ENCODE measurements at places on chromosomes 11 and 22.

GRCh38 chr11:16133867-16134266, 222.5 kb downstream of the SOX6 start:
- no peak for DNase-seq

GRCh38 chr22:32682990-32683389, 118.5 kb upstream of the TIMP3 start:
- DNase-seq = no peak

DNA sequence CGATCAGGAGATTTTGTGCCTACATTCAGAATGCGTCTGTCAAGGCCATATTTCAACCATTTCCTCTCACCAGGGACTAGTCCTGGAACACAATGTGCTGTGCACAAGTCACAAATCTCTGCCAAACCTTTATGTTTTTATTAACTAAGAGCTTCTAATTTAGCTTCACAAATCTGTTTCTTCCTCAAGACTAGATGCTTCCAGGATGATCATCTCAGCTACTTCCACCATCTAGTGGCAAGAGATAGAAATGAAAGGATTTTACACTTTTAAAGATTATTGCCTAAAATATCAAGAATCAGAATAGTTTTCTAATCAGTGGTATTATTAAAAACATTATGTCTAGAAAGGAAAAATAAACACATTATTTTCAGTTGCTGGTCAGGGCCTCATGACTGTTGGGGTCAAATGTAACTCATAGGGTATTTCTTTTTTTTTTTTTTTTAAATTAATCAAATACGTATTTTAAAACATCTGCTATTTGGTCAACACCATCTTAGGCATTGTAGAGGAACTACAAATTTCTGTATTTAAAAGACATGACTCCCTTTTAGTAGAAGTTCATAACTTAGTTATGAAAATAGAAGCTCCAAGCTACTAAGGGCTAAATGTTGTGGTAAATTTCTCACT, 1102.6 kb downstream of the DLG2 start:
- DNase-seq = no peak

DNA sequence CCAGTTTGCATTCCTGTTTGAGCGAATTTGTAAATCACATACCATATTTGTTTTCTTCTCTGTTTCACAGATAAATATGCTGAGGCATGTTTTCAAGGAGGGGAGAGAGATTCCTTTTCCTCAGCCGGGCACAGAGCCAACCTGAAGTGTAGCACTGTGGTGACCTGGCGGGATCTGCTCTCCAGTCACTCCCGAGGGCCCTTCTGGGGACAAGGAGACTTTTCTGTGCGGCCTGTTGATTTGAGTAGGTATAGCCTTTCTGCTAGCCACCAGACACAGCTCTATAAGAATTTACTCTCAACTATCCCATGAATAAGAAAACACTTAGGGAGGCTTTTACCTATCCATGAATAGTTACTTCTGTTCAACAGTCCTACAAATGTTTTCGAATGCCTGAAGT, 63.5 kb upstream of the FDX1 start:
- DNase-seq = peak; percentile 28

GRCh38 chr11:12822392-12823022, 148.3 kb downstream of the TEAD1 start:
- no peak for DNase-seq

GRCh38 chr22:48750826-48751440, 1076.7 kb downstream of the BRD1 start:
- DNase-seq = no peak

- no peak for DNase-seq
Measured at GRCh38 chr11:134566311-134566710, 154.3 kb upstream of the B3GAT1 start.

DNA sequence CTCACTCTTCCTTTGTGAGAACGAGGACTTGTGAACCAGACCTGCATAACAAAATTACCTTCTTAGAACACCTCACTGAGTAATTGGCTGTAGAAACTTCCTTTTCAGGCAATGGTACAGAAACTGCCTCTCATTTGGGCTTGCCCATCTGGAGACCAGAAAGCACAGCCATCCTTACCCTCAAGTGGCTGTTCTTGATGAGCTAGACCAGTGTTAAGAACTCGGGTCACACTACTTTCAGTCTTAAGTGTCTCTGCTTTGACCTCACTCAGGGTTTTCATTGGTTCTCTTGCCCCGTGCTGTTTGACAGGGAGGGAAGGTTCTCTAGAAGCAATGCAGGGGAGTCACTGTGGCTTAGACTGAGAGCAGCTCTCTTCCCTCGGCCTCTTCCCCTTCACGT, 29.3 kb downstream of the NAT10 start:
- DNase-seq = no peak

DNA sequence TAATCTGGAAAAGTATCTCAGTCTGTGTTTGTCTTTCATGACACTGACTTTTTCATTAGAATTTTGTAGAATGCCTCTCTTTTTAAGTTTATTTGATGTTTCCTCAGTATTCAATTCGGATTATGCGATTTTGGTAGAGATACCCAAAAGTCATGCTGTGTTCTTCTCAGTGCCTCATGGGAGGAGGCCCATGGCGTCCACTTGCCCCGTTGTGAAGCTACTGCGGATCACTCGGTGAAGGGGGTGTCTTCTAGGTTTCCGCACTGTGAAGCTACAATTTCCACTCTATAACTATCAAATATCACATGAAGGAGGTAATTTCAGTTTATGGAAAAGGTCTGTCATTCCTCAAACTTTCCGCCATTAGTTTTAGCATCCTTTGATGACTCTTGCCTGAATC, 794.0 kb downstream of the TBC1D22A start:
- DNase-seq = no peak

GRCh38 chr11:71446942-71447688, 1.1 kb downstream of the DHCR7 start:
- DNase-seq = no peak

DNA sequence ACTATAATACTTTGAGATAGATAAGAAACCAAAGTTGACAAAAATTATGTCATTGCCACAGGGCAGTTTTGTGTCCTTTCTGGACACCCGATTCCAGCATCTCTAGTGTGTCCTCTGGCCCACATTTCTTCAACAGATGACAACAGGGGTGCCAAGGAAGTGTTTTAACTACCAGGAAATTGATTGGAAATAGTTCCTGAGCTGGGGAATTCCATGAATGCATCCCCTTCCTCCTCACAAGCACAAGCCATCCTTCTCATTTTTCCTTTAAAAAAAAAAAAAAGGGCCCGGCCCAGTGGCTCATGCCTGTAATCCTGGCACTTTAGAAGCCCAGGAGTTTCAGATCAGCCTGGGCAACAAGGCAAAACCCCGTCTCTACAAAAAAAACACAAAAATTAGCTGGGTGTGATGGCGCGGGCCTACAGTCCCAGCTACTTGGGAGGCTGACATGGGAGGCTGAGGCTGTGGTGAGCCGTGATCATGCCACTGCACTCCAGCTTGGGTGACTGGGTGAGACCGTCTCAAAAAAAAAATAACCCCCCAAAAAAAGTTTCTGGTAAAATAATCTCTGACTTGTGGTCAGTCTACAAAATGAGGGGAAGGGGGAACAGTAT, 797 bp upstream of the B3GAT3 start:
- DNase-seq = no peak

- DNase-seq = peak; percentile 20
Measured at GRCh38 chr22:46581538-46582244, 38.5 kb upstream of the GRAMD4 start.

GRCh38 chr22:20979243-20979809, 2.8 kb upstream of the LZTR1 start:
- peak; percentile 64 for DNase-seq

DNA sequence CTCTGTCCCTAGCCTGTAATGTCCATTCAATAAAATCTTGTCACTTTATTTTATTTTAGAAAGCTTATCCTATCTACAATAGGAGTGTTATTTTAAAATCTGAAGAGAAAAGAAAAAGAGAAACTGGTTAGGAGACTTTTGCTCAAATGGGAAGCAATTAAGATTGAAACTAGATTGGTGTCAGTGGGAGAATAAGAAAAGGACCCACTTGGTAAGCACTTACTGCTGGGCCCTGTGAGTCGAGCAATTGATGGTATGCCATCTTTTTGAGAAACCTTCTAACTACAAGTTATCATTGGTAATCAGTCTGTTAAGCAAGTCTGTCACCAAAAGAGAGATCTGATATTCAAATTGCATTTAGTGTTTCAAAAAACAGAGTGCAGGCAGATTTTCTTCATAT, 258.4 kb downstream of the GRM5 start:
- no peak for DNase-seq

DNA sequence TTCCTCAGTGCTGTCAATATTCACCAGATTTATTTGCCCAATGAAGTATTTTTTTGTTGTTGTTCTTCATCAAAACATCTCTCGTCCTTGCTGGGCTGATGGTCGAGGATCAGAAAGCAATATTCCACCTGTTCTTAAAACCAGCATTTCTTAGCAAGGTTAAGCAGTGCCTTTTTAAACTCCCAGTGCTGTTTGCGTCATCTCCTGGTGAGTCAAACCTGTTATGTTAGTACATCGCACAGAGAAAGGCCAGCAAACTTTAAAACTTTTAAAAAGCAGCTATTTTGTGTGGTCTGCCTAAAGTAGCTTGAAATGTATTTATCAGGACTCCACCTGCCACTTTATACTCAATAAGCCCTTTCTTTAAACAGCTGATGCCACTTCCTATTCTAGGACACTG, 802.0 kb downstream of the KCNA4 start:
- no peak for DNase-seq

DNA sequence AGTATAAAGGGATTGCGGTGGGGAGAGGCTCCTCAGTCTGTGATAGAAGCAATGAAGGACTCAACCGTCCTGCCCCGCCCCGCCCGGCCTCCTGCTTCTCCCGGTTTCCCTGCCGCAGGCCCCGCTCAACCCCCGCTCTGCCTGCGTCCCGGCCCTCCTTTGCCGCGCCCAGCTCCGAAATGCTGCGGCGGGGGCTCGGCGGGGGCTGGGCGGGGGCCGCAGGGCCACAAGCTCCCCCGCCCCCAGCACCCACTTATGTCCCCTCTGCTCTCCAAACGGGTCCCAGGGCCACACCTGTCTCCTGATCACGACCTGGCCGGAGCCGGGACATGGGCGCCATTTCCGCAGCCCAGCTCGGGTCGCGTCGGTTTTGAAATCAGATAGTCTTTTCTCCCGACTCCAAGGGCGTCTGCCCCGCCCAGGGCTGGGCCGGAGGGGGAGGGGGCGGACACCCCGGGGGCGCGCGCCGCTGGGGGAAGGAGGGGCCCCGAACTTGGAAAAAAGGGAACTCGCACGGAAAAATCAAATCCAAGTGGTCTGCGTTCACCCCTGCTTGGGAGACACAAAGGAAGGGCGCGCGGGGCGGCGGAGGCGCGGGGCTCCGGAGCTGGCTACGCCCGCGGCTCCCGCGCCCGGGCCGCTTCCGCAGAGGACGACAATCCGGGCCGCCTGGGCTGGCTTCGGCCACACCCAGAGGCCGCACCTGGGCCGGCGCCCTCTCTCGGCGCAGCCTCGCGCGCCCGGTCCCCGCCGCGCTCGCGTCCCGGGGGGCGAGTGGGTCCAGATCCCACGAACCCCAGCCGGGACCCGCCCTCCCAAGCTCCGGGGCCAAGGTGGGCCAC, 70.6 kb upstream of the EP300 start:
- peak; percentile 87 for DNase-seq

- DNase-seq = no peak
Measured at GRCh38 chr22:44786610-44787009, 34.2 kb downstream of the ARHGAP8 start.

- DNase-seq = peak; percentile 51
Measured at GRCh38 chr11:17012712-17013547, 1.3 kb downstream of the PLEKHA7 start.

DNA sequence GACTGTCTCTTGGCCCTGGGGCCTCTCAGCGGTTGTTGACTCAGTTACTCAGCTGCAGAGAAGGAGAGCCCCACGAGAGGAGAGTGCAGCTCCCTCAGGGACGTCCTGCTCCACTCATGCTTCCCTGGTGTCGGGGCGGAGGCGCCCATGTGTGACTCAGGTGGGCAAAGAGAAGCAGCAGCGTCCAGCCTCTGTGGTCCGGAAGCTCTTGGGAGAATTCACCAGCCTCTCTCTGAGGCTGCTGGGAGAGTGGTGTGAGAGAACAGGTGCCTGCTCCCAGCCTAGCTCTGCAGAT, 25.7 kb downstream of the GLB1L2 start:
- no peak for DNase-seq

- no peak for DNase-seq
Measured at GRCh38 chr11:134333946-134334345, 2.2 kb downstream of the GLB1L2 start.

DNA sequence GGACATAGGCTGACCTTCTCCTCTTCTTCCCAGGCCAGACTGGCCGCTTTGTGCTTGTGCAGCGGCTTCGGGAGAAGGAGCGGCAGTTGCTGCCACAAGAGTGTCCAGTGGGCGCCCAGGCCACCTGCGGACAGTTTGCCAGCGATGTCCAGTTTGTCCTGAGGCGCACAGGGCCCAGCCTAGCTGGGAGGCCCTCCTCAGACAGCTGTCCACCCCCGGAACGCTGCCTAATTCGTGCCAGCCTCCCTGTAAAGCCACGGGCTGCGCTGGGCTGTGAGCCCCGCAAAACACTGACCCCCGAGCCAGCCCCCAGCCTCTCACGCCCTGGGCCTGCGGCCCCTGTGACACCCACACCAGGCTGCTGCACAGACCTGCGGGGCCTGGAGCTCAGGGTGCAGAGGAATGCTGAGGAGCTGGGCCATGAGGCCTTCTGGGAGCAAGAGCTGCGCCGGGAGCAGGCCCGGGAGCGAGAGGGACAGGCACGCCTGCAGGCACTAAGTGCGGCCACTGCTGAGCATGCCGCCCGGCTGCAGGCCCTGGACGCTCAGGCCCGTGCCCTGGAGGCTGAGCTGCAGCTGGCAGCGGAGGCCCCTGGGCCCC, 1.4 kb downstream of the RASSF7 start:
- DNase-seq = no peak

DNA sequence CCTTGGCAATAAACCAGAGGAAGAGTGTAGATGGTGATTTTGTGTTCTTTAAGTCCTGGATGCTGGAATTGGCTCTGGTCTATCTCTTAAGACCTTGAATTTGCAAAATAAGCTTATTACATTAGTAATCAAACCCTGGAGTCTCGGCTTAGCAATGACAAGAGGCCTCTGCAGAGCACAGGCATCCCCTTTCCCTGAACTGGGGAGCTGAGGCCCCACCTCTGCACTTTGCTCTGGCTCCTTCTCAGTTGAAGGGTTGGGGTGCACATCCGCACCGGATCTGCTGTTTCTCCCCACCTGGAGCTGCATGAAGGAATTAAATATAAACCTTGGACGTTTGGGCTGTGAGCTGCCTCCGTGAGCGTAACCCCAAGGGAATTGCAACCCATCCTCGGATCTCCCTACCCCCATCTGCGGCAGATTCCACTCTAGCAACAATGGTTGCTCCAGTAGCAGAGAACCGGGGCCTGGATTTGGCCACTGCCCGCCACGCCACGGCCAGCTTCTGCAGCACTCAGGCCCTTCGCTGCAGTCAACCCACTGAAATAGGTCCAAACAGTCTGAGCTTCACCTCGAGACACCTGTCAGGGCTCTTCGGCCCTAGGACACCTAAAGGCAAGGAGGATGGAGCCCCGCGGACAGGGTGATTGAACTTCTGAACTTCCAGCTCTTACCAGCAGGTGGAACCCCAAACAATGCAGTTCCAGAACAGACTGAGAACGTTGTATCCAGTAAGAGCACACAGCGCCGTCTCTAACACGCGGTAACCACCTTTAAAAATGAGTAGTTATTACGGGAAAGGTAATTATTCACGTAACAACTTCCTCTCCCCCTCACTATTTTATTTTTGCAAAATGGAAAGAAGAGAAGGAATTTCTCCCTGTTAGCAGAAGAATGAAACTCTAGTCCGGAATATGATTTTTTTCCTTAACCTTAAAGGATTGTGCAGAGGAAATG, 54.8 kb upstream of the CAPRIN1 start:
- peak; percentile 69 for DNase-seq

Data from right hindlimb (tissue), 1 donor.